ENCODE measurements at places on chromosomes 12 and 14.

GRCh38 chr12:30829876-30830275 lies 75.1 kb upstream of the CAPRIN2 start:
- no peak for DNase-seq

GRCh38 chr12:86104087-86104486 lies 152.1 kb downstream of the MGAT4C start:
- DNase-seq = no peak

- no peak for DNase-seq
These were observed 293 bp downstream of the IFI27L1 start for GRCh38 chr14:94081386-94081820.

- no peak for DNase-seq
These were observed 60.1 kb downstream of the FOXN3 start for GRCh38 chr14:89356927-89357326.

DNA sequence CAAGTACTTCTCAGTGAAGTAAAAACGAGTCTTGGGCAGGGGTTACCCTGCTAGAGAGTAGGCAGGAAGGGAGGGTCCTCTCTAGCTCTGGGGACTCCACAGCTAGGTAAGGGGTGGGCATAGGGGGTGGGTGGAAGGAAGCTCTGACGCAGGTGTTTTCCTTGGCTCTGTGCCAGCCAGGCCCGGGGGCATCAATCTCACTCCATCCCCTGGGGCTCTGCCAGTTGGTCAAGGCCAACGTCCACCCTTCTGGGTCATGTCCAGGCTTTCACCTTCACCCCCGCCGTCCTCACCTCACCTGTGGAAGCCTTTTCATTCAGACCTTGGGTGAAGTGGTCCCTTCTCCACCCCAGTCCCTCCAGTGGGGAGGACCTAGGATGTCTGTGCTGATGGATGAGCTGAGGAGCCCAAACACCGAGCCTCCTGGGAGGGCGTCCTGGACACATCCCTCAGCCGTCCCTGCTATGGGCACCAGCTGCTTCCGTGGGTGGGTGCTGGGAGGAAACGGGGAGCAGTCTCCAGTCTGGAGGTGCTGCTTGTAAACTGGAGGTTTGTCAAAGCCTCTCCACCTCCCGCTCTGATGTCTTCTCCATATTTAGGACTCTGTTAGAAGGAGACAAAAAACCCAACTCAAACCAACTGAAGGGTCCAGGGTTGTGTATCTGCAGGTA lies 71.5 kb upstream of the SFSWAP start:
- DNase-seq = no peak

- no peak for DNase-seq
These were observed 8.7 kb upstream of the FBXO33 start for GRCh38 chr14:39440975-39441374.

GRCh38 chr14:23632461-23633159 lies 3.6 kb upstream of the DHRS2 start:
- DNase-seq = no peak

GRCh38 chr12:80710727-80711449 lies 3.5 kb downstream of the MYF6 start:
- DNase-seq = no peak

- no peak for DNase-seq
These were observed 525 bp upstream of the FAR2 start for GRCh38 chr12:29148596-29148910.

DNA sequence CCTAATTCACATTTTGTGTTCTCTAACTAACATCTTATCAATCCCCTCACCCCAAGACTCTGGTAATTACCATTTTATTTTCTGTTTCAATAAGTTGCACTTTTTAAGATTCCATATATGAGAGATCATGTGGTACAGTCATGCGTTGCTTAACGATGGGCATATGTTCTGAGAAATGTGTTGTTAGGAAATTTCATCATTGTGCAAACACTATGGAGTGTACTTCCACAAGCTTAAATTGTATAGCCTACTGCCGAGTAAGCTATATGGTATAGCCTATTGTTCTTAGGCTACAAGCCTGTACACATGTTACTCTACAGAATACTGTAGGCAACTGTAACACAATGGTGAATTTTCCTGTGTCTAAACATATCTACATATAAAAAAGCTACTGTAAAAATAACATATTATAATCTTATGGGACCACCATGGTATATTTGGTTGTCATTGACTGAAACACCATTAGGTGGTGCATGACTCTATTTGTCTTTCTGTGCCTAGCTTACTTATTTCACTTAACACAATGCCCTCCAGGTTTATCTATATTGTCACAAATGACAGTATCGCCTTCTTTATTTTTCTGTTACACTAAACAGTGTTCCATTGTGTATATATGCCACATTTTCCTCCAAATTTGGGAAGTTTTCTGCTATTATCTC lies 473.4 kb upstream of the LMO3 start:
- DNase-seq = no peak

DNA sequence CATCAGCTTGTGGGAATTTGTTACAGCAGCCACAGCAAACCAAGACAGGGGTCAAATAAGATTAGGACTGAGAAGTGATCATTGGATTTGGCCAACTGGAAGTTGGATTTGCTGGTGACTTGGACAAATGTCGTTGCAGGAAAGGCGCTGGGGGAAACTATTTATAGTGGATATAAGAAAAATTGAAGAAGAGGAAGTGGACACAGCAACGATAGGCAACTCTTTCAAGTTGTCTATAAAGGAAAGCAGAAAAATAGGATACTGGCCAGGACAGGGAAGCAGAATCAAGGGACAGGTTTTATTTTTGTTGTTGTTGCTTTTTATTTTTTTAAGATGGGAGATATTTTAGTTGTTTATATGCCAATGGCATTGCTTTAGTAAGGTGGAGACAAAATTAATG lies 56.2 kb upstream of the RTRAF start:
- DNase-seq = no peak

- DNase-seq = no peak
These were observed 2.1 kb downstream of the ITGA5 start for GRCh38 chr12:54416687-54417603.

DNA sequence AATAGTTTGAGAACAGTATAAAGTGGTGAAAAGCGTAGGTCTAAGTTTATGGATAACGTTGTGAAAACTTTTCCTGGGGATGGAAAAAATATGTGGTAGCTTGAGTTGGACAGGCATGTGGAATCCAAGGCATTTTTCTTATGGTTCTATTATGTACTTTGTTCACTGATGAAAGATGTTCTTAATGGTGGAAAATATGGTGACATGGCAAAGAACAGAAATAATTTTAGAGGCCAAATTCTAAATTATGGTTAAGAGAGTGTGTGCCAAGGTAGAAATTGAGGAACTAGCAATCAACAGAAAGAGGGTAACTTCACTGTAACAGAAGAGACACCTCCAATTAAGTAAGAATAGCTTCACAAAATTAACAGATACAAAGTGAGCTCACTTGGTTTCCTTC lies 427.8 kb downstream of the SLC6A15 start:
- DNase-seq = no peak

DNA sequence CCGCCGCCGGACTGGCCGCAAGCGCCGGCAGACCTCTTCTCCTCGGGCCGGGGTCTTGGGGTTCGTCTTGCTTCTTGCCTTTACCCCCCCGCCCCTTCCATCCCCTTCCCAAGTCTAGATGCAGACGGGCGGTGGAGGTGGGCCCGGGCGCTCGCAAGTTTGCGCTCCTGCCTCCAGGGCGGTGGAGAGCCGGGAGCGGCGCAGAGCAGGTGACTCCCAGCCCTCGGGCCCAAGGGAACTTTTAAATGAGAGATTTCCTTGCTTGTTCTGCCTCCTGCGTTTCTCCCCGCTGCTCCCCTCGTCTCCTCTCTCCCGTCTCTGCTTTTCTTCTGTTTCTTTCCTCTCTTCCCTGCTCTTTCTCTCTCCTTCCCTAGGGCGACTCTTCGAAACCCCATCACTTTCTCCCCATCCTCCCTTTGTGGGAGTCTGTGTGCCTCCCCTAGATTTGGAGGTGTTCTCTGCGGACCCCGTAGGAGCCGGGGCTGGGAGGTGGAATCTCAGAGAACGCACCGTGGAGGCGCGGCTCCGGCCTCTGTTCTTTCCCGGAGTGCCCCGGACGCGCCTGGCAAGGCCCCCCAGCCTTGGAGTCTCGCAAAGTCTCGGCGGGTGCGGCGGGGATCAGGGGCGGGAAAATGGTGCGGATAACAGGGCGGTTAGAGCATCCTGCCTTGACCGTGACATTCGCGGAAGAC lies 114.7 kb upstream of the MYL2 start:
- no peak for DNase-seq

DNA sequence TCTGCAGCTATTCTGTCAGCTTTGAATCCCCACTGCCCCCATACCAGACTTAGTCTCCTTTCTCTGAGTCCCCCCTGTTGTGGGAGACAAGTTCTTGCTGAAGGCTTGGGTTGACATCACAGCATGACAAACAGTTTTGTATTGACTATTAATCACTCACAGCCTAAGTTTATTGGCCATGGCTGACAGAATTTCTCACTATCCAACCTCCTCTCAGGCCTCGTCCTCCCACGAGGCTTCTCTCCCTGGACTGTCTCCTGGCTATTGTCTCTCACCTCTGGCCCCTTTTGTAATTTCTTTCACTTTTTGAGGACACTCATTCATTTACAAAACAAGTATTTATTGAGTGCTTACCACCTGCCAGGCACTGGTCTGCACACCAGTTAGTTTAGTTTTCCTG lies 35.2 kb upstream of the DCD start:
- no peak for DNase-seq

DNA sequence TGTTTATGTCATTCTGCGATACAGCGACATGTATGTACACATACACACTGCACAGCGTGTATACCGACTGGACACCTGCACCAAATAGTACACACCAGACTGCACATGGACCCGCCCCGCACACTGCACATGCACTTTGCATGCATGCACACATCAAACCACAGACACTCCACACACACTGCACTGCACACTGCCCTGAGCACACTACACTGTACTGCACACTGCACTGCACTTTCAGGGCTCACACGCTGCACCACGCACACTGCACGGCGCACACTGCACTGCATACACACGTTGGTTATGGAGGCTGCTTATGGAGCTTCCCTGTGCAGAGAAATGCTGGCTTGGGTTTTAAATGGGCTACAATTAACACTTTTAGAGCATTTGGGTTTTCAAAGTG lies 1.6 kb downstream of the PAPLN start:
- DNase-seq = no peak

- DNase-seq = no peak
These were observed 50.8 kb upstream of the HOXC13 start for GRCh38 chr12:53887881-53888280.

DNA sequence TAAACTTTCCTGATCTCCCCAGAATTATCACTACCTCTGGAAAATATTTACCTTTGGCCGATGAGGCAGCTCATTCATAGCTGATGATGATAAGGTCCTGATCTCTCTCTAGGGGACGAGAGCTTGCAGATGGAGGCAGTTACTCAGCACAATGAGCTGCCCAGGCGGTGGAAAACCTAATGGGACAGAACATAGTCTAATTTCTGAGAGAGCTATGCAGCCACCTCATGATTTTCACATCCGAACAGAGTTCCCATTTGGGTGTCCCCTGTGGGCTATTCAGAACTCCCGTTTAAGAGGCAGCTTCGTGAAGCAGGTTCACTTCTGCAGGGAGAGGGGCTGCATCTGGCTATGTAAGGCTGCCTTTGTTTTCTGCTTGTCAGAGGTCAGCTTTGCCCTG lies 724.6 kb upstream of the TMEM132C start:
- no peak for DNase-seq
